MG63 (cell line): ENCODE measurements at places on chromosomes 5 and 9.
A peak's percentile ranks its signal among the peaks of the same experiment; 100 is the strongest.

GRCh38 chr5:141680178-141680577 lies 1.9 kb downstream of the ARAP3 start:
- no peak for DNase-seq

GRCh38 chr5:151810449-151810848 lies 38.7 kb downstream of the G3BP1 start:
- no peak for DNase-seq

- DNase-seq: no peak
Measured at GRCh38 chr5:164346785-164347630, 841.6 kb downstream of the MAT2B start.

- DNase-seq: no peak
Measured at GRCh38 chr9:16147726-16148125, 594.9 kb downstream of the CCDC171 start.

- no peak for DNase-seq
Measured at GRCh38 chr9:211036-211435, 3.6 kb upstream of the DOCK8 start.

- no peak for DNase-seq
Measured at GRCh38 chr9:136508729-136509500, 26.1 kb upstream of the SEC16A start.

DNA sequence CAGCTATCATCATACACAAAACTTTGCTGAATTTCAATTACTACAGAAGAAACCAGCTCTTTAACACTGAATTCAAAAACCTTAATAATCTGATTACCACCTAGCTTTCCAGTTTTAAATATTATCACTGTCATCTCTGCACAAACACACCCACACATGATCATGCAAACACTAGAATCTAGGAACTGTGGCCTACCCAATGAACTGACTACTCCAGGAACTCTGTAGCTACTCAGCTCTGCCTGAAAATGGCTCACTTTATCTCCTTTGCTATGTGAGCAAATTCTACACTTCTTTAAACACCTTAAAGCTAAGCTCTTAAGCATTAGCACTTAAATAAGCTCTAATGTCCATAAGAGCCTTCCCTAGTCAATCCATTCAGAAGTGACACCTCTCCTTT lies 123.3 kb upstream of the DPYSL3 start:
- DNase-seq: no peak

GRCh38 chr5:155019601-155020226 lies 6.2 kb downstream of the KIF4B start:
- DNase-seq: no peak

GRCh38 chr5:66859526-66859925 lies 263.3 kb downstream of the MAST4 start:
- no peak for DNase-seq

DNA sequence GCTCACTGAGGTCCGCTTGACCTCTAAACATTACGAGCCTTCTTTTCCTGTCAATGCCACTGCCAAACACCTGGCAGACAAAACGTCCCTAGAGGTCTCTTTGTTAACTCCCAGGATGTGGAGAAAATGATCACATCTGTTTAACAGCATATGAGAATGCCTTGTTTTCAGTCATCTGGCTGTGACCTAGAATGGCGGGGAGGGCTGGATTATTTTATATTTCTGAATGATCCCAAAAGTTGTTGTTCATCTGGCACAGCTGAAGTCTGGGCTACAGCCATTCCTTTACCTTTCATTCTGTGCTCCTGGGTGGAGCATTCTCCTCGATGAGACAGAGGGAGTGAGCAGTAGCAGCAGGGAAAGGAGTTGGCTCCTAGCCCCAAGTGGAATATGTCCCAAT lies 138.2 kb downstream of the PRDM6 start:
- no peak for DNase-seq

DNA sequence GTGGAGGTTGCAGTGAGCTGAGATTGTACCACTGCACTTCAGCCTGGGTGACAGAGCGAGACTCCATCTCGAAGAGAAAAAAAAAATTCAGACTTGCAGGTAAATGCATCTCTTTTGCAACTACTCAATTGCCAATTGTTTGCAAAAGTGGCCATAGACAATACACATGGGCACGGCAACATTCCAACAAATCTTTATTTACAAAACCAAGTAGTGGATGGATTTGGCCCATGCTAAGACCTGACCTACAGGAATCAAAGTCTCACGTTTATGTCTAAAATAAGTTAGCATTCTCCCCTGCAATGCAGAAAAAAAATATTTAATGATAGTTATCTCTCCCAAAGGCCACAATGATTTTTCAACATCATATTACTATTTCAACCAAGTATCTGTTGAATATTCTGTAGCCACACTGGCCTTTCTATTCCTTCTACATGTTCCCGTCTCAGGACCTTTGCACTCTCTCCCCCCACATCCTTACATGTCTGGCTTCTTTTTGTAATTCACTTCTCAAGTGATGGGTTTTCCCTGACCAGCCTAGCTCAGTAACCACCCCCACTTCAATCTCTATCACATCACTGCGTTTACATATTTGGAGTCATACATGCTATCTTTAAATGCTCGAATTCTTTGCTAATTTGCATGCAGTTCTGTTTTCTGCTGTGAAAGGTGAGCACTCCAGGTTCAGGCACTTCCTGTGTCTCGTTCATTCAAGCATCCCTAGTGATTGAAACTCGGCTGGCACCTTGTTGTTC lies 54.2 kb downstream of the FNBP1 start:
- no peak for DNase-seq

GRCh38 chr5:100890461-100891008 lies 12.5 kb downstream of the ST8SIA4 start:
- DNase-seq: no peak

DNA sequence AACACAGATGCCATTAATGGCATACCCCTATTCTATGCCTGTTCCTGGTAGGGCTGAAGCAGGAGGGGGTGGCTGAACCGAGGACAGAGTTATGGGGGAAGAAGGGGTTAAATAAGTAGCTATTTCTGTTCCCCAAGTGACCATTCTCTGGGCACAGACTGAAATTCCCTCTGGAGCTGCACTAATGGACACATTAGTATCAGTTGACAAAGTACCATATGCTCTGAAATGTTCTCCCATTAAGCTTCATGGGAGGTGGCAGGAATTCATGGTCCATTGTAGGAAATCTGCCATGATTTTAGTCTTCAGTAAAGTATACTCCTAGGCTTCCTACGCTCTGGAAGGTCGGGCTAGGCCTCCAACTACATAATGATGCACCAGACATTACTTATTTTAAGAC lies 10.5 kb upstream of the FRMPD1 start:
- DNase-seq: no peak

GRCh38 chr9:69254223-69254622 lies 70.8 kb upstream of the ENTREP1 start:
- DNase-seq: no peak

- peak; percentile 2 for DNase-seq
Measured at GRCh38 chr9:99726758-99727157, 94.9 kb upstream of the NR4A3 start.

- no peak for DNase-seq
Measured at GRCh38 chr9:132591751-132592314, 9.4 kb downstream of the BARHL1 start.

GRCh38 chr5:78624011-78624541 lies 24.5 kb downstream of the LHFPL2 start:
- no peak for DNase-seq

DNA sequence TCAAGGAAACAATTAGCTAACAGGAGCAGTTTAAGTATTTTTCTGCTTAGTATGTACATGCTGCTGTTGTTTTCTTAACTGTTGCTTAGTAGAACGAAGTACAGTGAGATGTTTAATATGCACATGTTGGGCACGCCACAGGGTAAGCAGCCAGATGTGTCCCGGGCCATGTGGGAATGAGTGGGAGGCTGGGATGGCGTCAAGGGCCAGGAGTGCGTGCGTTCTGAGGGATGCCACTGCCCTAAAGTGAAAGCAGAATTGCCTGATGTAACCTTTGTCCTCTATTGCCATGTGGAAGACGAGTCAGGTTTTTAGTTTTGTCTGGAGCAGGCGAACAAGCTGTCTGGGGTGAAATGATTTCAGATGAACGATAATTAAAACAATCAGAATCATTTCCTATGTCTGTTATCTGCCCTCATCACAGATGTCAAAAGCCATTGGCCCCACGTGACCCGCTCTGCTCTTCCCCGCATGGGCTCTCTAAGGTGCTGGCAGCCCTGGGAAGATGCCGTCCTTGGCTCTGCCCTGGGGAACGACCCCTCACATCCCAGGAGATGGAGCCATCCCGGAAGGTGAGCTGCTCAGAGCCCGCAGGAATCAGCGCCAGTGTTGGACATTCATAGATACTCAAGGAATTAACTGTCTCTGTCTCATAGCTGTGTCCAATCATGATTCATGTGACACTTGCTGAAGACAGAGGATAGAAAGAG lies 356.6 kb upstream of the IRX4 start:
- no peak for DNase-seq

DNA sequence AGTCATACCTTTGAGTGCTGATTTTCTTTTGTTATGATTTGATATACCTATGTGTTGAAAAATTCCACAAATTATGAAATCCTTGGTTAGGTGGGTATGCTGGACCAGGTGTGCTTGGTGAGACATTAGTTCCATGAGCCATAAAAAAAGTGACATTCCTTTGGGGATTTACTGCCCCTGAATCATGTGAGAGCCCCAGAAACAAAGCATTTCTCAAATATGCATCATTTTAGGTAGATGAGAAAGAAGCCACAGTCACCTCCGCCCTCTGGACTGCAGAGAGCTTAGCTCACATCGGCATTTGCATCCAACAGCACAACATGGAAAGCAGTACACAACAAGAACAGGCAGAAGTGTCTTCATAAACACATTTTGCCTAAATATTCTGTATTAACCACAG lies 55.3 kb downstream of the DAP start:
- DNase-seq: no peak

GRCh38 chr9:98142182-98142907 lies 23.3 kb upstream of the TRIM14 start:
- peak; percentile 68 for DNase-seq

DNA sequence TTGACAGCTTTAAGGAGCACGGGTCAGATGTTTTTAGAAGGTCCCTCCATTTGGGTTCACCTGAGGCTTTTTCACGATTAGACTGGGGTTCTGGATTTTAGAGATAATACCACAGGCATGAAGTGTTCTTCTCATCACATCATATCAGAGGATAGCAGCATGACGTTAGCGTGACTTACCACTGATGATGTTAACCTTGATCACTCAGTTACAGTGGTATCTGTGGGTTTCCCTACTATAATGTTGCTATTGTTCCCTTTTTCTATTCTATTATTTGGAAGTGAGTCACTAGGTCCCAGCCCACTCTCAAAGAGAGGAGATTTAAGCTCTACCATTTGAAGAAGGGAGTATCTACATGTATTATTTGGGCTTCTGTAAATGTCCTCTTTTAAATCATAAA lies 300.0 kb downstream of the MAST4 start:
- DNase-seq: no peak

DNA sequence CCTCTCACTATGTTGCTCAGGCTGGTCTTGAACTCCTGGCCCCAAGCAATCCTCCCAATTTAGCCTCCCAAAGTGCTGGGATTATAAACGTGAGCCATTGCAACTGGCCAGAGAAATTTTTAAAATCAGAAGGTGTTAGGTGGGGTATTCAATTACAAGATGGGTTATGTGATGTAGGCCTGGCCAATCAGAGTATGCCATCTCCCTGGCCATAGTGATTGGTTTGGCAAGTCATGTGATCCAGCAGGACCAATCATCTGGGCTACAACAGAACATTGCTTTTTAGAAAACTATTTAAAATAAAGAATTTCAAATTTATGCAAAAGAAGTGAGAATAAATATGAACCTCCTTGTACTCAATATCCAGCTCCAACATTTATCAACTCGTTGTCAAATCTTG lies 22.4 kb downstream of the NMRK1 start:
- no peak for DNase-seq

GRCh38 chr5:96614110-96614691 lies 48.0 kb upstream of the CAST start:
- DNase-seq: peak; percentile 81

GRCh38 chr9:99335280-99335679 lies 113.2 kb downstream of the SEC61B start:
- no peak for DNase-seq

DNA sequence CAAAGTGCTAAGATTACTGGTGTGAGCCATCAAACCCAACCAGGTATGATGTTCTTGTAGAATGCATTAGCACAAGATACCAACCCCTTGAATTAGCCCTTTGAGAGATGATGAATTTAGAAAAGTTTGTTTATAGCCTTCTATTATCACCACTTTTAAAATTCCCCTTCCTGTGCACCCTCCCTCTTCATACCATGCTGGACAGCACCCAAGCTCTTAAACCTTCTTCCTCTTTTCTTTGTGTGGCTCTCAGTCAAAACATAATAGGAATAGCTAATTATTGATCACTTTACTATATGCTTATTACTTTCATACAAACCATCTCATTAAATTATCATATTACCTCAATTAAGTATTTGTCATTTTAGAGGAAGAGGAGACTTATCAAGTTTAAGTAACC lies 87.6 kb upstream of the TMED7 start:
- DNase-seq: no peak

DNA sequence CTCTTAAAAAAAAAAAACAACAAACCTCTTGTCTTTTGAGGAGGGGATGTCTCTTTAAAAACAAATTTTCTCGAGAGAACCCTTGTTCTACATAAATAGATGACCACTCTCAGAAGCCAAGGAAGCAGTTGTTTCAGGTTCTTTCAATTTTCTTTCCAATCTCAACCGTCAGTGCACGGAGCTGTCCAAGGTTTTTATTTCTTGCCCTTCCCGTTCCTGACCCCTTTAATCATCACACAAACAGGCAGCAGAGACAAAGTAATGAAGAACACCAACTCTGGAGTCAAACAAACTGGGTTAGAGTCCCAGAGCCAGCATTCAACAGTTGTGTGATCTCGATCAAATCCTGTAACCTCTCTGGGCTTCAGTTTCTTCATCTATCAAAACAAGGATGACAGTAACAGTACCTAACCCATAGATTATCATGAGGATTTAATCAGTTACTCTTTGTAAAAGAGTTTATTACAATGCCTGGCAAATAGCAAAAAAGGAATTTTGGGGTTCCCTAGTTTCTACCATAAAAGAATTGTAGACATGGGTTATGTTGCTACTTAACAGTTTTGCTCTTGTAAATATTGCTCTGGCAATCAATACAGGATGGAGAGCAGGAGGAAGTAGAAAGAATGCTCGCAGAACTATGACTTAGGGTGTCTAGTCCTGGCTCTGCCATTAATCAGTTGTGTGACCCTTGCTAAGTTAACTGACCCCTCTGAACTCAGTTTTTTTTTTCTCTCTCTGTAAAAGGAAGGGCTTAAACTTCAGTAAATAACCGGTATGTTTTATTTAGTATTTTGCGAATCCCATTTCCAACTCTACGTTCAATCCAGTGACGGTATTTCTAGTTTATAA lies 1.0 kb upstream of the NIM1K start:
- no peak for DNase-seq

DNA sequence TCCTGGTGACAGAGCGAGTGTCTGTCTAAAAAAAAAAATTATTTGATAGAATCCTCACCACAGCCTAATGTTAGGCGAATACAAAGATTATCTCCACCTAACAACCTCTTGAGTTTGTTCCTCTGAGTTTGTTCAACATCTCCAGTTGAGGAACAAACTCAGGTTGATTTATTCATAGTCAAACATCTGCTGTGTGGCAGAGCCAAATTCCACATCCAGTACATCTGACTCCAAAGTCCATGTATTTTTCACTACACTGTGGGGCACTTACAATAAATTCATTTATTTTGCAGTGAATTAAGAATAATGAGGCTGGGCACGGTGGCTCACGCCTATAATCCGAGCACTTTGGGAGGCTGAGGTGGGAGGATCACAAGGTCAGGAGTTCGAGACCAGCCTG lies 53.3 kb downstream of the KIF24 start:
- no peak for DNase-seq

- DNase-seq: no peak
Measured at GRCh38 chr9:123336449-123336848, 19.5 kb upstream of the CRB2 start.

GRCh38 chr9:109087795-109088194 lies 32.0 kb downstream of the TMEM245 start:
- no peak for DNase-seq
